Activated naive CD8-positive, alpha-beta T cell treated with anti-CD3 and anti-CD28 coated beads for 36 hours (primary cell): ENCODE measurements at places on chromosomes 11 and 22.

DNA sequence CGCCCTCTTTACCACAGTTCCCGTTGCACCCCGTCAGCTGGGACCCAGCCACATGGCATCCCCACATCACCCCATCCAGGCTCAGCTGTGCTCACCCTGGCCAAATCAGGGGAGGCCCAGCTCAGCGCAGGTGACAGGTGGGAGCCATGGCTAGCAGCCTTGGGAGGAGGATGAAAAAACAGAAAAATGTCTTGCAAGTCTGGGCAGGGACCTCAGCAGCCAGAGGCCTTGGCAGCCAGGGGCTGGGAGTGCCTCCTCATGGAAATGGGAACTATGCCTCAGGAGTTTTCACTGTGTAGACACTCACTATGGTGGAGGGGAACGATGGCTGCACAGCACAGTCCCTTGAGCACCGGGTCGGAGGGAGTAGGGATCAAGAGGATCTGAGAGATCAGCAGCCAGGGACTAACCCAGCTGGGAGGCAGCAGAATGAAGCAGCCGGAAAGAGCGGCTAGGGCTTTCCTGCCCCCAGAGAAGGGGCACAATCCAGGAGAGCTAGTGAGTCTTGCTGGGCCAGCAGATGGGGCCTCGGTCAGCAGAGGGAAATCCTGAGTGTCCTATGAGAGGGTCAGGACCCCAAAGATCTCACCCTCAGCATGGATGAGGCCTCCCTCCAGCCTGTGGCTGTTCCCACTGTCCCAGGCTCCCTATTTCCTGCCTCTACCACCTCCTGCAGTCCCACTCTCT lies 6.2 kb upstream of the FTH1 start:
- peaks cover 43% of the 10 kb centered on the region for H3K4me1 ChIP-seq
- DNase-seq = no peak
- H3K36me3 ChIP-seq = no peaks in the 10 kb centered on the region
- H3K4me3 ChIP-seq = no peak overlapping the region

DNA sequence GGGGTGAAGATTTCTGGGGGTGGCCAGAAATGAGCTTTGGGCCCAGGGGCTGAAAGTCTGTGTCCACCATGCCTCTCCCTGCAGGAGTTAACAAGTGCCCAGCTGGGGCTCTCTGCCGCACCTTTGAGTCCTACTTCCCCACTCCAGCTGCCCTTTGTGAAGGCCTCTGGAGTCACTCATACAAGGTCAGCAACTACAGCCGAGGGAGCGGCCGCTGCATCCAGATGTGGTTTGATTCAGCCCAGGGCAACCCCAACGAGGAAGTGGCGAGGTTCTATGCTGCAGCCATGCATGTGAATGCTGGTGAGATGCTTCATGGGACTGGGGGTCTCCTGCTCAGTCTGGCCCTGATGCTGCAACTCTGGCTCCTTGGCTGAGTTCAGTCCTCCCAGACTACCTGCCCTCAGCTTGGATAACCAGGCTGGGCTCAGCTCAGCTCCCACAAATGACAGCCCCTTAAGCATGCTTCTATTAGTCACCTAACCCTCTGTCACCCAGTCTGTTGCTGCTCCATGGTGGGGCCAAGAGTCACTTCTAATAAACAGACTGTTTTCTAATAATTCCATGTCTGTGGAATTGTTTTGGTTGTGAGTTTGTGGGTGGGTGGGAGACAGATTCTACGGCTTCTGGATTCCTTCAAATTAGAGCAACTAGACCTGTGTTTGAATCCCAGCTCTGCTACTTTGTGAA lies 3.0 kb upstream of the INPPL1 start:
- H3K27ac ChIP-seq = no peak overlapping the region
- H3K4me3 ChIP-seq = no peak overlapping the region
- H3K4me1 ChIP-seq = peaks cover 29% of the 10 kb centered on the region
- H3K27me3 ChIP-seq = peaks cover 13% of the 10 kb centered on the region

DNA sequence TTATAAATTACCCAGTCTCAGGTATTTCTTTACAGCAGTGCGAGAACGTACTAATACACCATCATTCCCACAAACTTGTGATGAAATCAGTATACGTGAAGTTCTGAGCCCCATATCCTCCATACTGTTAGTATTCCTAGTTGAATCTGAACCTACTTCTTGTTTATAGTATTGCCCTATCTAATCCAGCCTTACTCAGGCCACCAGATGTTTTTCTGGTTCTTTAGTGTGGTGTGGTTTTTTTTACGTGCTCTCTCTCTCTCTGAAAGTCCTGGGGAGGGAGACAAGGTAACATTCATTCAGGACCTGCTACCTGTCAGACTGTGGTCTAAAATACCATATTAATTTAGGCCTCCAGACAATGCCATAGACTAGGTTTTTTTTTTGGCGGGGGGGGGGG lies 47.6 kb upstream of the TEAD1 start:
- H3K27ac ChIP-seq = no peak overlapping the region
- H3K36me3 ChIP-seq = no peaks in the 10 kb centered on the region
- no peak overlapping the region for H3K4me3 ChIP-seq
- no peak for DNase-seq
- peaks cover 7% of the 10 kb centered on the region for H3K27me3 ChIP-seq

GRCh38 chr11:126716456-126717083 lies 284.0 kb downstream of the KIRREL3 start:
- H3K27me3 ChIP-seq = peaks cover 21% of the 10 kb centered on the region
- H3K4me3 ChIP-seq = no peak overlapping the region
- no peaks in the 10 kb centered on the region for H3K36me3 ChIP-seq
- DNase-seq = peak; percentile 15
- no peaks in the 10 kb centered on the region for H3K4me1 ChIP-seq
- H3K27ac ChIP-seq = no peak overlapping the region

DNA sequence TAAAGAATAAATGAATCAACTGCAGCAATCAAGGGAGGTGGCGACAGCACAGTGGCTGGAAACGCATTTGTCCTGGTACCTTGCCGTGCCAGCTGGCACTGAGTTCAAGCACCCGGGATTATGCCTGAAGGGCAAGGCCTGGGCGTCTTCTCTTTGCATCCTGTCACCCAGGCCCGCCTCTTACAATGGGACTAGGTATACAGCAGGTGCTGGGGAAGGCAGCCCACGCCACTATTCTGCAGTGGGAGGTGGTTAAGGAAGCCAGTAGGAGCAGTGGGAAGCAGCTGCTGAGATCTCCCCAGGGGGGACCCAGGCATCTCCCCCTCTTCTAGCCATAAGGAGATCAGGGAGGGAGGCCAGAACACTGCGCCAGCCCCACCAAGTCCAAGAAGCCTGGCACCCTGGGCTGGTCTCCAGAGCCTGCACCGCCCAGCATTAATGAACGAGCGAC lies 15.3 kb upstream of the BAIAP2L2 start:
- no peaks in the 10 kb centered on the region for H3K36me3 ChIP-seq
- no peaks in the 10 kb centered on the region for H3K4me1 ChIP-seq
- H3K27ac ChIP-seq = no peak overlapping the region
- no peak for DNase-seq

DNA sequence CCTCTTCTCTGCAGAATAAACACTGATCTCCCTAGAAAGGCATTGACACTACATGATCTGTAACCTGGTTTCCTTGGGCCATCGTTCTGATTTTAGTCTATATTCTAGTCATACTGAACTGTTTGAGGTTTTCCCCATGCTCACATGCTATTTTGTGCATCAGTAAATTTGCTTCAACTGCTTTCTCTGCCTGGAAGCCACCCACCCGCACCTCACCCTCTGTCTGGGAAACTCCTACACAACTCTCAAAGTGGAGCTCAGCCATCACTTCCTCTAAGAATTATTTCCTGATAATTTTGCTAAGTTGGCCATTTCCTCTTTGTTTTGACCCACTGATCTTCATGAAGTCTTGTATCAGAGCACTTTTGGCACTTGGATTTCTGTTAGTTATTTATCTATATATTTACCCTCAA lies 36.1 kb downstream of the MMP20 start:
- no peak for DNase-seq
- H3K27ac ChIP-seq = no peak overlapping the region
- H3K4me3 ChIP-seq = no peak overlapping the region
- H3K4me1 ChIP-seq = peaks cover 6% of the 10 kb centered on the region
- H3K27me3 ChIP-seq = no peaks in the 10 kb centered on the region

- DNase-seq = no peak
- H3K36me3 ChIP-seq = no peaks in the 10 kb centered on the region
These were observed 61.8 kb upstream of the WNT7B start for GRCh38 chr22:46038516-46039430.

DNA sequence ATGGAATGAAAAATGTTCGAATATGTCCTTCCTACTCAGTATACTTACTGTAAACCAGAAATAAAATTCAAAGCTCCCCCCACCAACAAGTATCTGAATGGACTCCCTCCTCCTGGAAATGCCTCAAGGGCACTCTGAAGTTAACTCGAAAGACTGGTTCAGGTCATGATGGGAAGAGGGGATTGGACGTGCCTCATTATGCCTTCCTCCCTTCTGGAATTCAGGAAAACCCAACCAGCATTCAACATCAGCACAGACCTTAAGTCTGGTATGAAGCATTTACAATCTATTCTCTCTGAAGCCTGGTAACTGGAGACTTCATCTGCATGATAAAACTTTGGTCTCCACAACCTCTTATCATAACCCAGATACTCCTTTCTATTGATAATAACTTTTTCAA lies 428.3 kb upstream of the RAG2 start:
- no peaks in the 10 kb centered on the region for H3K4me1 ChIP-seq
- no peak for DNase-seq
- H3K27ac ChIP-seq = no peak overlapping the region
- no peaks in the 10 kb centered on the region for H3K27me3 ChIP-seq

DNA sequence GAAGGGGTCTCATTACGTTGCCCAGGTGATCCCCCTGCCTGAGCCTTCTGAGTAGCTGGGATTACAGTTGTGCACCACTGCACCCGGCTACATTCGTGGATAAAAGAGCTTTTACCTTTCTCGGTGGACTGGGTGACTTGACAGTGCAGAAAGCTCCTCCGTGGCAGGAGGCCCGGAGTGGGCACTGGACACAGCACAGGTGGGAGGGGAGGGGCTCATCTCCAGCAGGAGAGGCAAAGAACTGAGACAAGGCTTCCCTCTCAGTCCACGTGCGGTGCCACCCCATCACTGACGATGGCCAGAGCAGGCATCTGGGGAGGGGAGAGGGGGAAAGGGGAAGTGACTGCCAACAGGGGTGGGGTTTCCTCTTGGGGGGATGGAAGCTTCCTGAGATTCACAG lies 118.4 kb downstream of the SHANK2 start:
- no peak overlapping the region for H3K27ac ChIP-seq
- H3K27me3 ChIP-seq = peaks cover 17% of the 10 kb centered on the region
- no peak for DNase-seq
- no peaks in the 10 kb centered on the region for H3K4me1 ChIP-seq

DNA sequence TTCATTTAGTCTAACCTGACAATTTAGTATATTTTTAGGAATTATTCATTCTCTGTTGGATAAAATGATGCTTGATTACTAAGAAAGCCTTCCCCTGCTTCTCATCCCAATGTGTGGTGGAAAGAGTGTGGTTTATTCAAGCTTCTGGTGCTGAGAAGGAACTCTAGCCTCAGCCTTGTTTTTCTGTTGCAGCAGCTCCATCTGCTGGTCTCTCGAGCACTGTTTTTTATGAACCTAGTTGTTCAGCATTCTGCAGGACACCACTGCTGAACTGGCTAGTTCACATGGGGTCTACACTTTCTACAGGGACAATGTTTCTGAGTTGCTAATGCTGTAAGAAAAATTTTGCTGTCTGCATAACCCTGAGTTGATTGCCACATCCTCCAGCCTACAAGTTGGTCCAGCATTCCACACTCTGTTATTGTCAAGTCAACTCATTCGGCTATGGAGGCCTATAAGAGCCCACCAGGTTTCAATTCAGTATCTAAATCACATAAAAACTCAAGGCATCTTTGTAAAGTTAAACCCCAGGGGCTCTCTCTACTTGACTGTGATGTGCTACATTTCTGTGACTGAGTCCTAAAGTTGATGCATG lies 14.3 kb downstream of the OR2AG2 start:
- no peaks in the 10 kb centered on the region for H3K36me3 ChIP-seq
- H3K4me3 ChIP-seq = no peak overlapping the region
- H3K27me3 ChIP-seq = no peaks in the 10 kb centered on the region

DNA sequence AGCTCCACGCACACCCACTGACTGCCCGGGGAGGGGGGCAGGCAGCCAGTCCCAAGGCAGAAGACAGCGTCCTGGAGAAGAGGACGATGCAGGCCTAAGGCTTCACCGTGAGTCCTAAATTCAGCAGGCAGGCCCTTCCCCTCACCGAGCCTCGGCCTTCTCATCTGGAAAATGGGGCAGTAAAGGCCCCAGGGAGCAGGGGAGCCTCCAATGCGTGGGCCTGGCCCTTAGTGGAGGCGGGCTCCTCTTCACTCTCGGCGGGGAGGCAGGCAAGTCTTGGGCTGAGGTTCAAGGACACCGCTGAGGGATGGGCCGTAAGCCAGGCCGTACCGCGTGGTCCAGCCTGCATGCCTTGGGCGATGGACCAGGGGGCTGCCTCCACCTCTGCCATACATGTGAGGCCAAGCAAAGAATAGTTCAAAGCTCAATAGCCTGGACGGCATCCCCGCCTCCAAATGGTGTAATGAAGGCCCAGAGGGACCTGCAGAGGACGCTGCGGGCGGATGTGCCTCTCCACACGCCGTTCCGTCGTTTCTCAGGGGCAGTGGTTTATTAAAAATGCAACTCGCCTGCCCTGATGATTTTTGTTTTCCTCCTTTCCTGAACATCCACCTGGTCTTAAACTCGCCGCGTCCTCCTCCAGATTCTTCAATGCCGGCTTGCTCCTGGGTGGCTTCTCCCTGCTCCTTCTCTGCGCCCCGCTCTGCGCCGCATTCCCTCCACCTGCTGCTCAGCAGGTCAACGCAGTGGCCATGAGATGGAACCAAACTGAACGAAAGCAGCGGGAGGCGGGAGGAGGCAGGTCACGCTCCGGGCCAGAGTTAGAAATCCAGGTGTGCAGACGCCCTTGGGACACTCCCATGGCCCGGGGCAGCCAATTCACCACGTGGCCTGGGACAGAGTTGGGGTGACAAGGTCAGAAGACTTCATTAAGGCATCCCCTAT lies 627.8 kb downstream of the TBC1D22A start:
- no peak for DNase-seq
- H3K27me3 ChIP-seq = no peaks in the 10 kb centered on the region
- no peaks in the 10 kb centered on the region for H3K36me3 ChIP-seq
- no peak overlapping the region for H3K4me3 ChIP-seq
- H3K27ac ChIP-seq = no peak overlapping the region

DNA sequence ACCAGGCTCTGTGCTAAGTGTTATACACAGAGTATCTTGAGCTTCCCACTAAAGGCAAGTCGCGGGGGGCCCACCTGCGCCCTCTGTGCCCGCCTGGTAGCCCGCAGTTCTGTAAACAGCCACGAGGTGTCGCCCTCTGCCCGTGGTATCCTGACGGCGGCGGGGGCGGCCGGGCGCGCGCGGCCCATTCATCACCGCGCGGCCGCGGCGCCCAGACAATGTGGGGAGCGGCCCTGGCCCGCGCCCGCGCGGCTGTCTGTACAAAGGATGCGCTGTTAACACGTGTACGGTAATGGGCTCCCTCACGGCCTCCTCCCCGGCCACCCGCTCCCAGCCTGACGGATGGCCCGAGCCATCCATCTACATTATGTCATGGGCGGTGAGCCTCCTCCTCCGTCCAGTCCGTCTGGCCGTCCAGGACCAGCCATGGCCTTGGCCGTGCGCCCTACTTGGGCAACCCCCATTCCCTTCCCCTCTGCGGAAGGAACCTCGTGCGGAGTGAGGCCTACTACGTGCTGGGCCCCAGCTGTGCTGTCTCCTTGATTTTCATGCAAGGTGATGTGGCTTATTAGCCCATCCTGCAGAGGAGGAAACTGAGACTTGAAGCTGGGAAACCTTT lies 99.4 kb downstream of the MIAT start:
- H3K4me3 ChIP-seq = no peak overlapping the region
- H3K36me3 ChIP-seq = peaks cover 11% of the 10 kb centered on the region
- no peaks in the 10 kb centered on the region for H3K27me3 ChIP-seq
- peak; percentile 61 for DNase-seq
- H3K4me1 ChIP-seq = peaks cover 5% of the 10 kb centered on the region
